ENCODE measurements at places on chromosomes 11 and 22.

GRCh38 chr11:80598905-80599304 lies 1158.1 kb upstream of the TENM4 start:
- no peak for DNase-seq

DNA sequence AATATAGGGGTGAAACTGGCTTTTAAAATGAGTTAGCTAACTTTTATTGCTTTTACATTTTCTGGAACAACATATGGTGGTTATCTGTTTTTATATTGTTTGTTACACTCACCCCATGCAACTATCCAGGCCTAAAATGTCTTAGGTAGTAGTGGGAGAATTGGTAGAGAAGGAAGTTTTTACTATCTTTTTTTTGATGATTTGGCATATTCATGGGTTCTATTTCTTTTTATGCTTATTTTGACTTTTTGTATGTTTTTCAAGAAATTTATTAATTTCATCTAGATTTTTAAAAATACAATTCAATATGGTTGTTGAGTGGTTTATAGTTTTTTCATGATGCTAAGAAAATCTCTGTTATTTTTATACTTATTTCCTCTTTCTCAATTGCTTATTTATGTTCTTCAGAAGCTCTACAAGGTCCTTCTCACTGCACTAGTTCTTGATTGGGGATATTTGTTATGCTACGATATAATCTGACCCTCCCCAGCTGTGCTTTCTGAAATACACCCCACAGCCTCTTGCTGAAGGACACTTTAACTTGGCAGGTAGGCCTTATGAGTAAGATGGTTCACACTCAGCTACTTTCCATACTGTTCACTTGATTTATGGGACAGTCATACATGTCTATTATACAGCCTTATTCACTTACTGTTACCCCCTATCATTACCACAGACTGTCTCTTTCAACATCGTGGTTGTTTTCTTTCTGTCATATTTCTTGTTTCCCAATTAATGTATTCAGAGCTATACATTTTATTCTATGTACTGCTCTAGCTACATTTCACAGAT lies 431.2 kb downstream of the METTL15 start:
- DNase-seq = no peak

DNA sequence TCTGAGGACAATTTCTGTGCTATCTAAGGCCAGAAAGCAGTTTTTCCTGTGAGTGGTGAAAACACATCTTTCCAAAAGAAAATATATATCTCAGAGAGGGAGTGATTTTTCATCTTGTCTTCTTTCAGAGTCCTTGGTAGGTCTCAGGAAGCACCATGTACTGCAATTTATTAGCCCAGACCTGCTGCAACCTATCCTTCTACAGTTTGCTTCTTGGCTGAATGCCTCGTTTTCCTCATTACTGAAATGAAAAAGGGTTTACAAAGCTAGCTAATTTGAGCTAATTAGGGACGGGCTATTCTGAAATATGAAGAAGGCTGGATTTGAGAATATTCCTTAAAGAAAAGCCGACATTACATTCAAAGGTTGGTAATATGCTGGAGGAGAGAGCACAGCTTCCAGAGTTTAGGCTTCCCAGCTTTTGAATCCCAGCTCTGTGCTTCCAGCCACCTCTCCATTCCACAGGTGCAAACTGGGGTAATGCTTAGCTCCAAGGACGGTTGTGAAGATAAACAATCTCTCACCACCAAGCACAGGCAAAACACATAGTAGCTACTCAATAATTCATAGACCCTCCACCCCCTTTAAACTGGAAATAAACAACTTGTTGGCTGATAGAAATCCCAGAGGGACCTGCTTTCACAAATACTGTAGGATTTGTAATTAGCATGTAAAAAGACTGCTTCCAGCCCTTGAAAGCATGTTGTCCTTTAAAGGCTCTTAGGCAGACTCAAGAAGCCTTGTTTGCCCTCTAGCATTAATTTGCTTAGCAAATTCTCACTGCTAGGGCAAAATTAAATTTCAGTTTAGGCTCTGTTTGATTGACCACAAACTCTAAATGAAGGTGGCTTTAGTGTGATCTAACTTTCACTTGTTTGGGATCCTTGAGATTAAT lies 24.5 kb upstream of the SESN3 start:
- DNase-seq = no peak

- no peak for DNase-seq
Measured at GRCh38 chr22:49312601-49313000, 515.1 kb downstream of the BRD1 start.

GRCh38 chr11:120281143-120281795 lies 41.3 kb downstream of the POU2F3 start:
- DNase-seq = no peak

GRCh38 chr22:24947881-24948280 lies 1.4 kb upstream of the LHFPL7 start:
- DNase-seq = no peak

Data from stimulated activated CD8-positive, alpha-beta memory T cell treated with anti-CD3 and anti-CD28 coated beads, Interleukin-12 subunit alpha, Interleukin-12 subunit beta, amount 100 ng/mL, for 1 hour (primary cell).